ENCODE measurements at places on chromosomes 12 and 14.
A peak's percentile ranks its signal among the peaks of the same experiment; 100 is the strongest.

DNA sequence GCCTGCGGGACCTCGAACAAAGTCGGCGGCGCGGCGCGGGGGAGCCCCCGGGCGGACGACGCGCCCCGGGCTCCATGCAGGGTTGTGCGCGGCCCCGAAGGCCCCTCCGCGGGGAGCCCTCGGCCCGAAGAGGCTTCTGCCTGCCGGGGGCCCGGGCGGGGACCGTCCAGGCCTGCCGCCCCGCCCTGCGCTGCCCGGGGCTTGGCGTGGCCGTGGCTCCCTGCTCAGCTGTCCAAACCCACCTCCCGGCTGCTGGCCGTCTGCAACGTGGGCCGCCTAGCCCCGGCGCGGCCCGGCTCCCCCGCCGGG is 670 bp downstream of the DYRK2 start:
- DNase-seq, result no peak

DNA sequence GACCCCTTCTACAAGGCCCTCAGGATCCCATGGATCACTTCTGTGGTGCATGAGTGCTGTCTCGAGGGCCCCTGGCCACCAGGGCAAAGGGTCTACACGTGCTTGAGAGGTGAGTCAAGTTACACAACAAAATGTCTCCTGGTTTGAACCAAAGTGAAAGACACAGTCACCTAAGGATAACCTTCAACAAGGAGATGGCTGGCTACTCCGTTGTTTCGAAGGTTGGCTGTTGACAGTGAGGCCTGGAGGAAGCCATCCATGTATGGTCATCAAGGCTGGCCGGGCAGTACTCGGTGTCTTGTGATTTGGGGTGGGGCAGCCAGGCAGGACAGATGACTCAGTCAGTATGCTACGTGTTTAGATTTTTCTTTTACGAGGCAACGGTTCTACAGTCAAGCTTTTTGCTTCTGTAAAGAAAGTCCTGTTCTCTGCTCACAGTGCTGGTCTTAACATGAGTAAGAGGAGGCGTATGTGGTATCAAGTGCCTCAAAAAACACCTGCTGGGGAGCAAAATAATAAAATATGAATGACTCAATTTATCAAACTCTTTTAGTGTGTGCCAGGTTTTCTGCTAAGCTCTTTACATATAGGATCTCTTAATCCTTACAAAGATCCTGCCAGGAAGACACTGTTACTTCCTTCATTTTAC is 18.0 kb upstream of the NT5DC3 start:
- DNase-seq, result peak; percentile 92

- DNase-seq, result no peak
These were observed 25.4 kb upstream of the C14orf180 start for GRCh38 chr14:104554088-104554607.

GRCh38 chr12:32217354-32218310 is 111.0 kb downstream of the BICD1 start:
- peak; percentile 98 for DNase-seq

DNA sequence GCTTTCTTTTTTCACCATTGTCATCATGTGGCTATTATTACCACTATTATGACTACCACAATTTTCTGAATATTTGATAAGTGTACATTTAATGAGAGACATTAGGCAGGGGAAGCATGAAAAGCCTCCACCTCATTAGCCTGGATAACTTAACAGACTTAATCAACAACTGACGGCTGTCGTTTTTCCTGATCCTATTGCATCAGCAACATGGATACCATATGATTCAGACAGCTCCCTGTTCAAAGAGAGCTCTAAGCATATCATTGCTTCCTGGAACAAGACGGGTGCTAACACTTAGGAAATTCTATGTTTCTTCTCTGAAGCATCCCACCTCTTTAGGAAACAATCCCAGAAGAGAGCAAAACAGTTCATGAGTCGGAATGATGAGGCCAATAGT is 765.2 kb downstream of the NOVA1 start:
- DNase-seq, result no peak

DNA sequence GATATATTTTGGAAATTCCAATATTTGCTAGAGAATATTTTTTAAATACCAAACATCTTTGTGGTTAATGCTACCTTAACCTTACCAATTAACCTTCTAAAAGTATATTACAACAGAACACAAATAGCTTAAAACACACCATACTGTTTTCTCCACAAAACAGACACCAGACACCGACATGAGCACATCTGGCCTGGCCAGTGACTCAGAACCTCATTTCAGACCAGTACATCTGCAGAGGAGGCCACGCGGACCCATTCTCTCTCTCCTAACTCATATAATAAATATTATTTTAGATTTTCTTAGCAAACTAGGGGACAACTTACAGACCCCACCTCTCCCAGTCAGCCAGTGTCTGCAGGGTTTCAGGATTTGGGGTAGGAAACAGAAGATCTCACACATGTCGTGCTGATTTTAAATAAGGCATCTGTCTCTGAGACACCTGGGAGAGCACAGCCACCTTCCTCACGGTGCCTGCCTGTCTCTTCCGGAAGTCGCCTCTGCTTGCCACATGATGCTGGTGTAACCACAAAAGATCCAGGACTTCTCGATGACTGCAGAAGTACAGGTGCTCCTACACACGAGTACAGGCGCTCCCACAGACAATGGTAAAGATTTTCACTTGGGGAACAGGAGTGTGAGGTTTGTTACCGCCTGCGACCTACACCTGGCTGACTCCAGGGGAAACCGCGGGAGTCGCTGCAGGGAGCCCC is 9.7 kb upstream of the ANKLE2 start:
- DNase-seq, result no peak

GRCh38 chr12:51687614-51688013 is 96.6 kb downstream of the SCN8A start:
- DNase-seq, result no peak

Measured in kidney glomerular epithelial cell (primary cell).